SK-N-SH treated with all-trans-retinoic acid at 6 μM for 48 hours (cell line): ENCODE measurements at places on chromosomes 2 and 18.

DNA sequence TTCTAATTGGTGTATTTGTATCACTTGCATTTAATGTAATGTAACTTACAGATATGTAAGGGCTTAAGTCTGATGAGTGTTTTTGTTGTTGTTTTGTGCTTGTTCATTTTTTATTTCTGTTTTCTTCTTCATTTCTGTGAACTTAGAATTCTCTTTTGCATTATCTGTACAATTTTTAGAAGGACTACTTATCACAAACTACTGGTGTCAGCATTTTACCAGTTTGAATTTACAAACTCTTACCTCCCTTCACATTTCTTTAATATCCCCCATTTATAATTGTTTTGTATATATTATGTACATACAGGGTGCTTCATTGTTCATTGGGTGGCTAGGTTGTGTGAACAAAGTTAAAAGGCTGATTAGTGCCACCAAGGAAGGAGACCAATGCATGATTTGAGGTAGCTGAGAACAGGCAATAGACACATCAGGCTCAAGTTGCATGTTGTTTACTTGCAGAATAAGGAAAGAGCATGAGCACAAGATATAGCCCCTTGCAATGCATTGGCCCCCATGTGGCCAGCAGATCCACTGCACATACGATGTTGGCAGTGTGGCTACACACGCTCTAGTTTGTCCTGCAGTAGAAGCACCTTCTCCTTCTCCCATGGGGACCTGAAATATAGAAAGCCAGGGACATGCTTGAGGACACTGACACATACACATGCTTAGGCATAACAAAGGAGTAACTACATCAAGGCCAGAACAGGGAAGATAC, 198.2 kb downstream of the CD8B2 start:
- no peak for ATAC-seq

GRCh38 chr18:77343846-77344510, 94.3 kb downstream of the GALR1 start:
- no peak for ATAC-seq

GRCh38 chr2:95392730-95393455, 9.6 kb upstream of the FAHD2A start:
- ATAC-seq, result no peak

DNA sequence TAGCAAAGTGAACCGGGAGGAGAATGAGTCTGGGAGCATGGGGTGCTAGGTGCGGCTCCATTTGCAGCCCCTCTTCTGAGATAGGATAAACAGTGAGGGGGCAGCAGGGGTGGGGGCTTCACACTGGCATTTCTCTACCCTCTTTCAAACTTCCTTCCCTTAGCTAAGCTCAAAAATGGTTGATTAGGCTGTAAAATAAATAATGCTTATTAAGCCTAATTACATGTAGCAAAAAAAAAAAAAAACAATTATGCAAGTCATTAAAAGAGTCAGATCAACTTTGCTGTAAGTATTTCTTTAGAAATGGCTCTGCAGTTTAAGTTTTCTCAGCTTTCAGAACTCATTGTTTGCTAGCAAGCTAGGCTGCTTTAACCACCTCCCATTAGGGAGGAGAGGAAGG, 182.7 kb upstream of the FBXO11 start:
- ATAC-seq, result no peak

GRCh38 chr2:235533198-235533597, 39.4 kb downstream of the AGAP1 start:
- ATAC-seq, result no peak

DNA sequence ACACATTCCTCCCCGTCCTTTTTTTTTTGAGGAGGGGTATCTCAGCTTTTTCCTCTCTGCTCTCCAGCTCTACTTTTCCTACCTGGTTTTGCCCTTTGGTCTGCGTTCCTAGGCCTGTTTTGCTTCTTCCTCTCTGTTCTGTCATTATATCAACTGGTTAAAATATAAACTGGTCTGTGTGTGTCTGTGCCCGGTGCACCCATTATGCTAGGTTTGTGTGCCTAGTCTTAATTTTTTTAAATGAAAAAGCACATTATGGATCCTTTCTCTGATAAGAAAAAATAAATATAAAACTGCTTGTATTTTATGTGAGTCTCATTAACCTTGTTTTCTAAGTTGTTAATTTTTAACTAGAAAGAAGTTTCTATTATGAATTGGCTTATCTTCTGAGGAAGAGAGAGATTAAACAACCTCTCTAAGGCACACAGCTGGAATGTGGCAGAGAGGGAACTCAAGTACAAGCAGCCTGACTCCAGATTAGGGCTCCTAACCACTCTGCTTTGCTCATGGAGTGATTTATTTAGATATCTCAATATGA, 17.4 kb downstream of the SLC38A11 start:
- ATAC-seq, result no peak

GRCh38 chr2:236215196-236215595, 47.0 kb upstream of the GBX2 start:
- no peak for ATAC-seq

DNA sequence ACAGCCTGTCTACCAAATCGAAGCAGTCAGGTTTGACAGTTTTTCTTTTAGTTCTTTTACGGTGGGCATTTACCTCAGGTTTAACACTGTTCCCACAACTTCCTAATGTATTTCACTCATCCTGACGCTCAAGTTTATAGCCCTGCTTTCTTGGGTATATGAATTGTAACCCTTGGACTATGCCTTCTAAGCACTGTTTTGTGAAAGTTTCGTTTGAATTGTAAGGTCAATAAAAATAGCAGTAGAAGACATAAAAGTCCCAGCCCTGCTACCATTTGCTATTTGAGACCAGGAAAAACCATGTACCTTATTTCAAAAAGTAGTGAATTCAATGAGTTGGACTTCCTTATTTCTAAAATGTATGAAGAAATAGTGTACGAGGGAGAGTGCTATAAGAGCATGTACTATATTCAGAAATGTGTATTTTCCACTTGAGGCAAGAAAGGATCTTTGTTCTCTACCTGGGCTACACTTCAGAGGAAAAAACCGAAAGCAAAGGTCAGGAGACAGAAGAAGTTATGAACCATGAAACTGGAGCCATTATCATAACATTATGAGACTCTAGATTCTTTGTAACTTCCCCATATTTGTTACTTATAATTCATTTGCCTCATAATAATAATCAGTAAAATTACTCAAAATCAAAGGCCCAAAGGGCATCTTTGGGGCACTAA, 1.9 kb upstream of the ZC3H15 start:
- ATAC-seq, result no peak

- ATAC-seq, result no peak
These were observed 129.5 kb downstream of the RND3 start for GRCh38 chr2:150357770-150358467.

DNA sequence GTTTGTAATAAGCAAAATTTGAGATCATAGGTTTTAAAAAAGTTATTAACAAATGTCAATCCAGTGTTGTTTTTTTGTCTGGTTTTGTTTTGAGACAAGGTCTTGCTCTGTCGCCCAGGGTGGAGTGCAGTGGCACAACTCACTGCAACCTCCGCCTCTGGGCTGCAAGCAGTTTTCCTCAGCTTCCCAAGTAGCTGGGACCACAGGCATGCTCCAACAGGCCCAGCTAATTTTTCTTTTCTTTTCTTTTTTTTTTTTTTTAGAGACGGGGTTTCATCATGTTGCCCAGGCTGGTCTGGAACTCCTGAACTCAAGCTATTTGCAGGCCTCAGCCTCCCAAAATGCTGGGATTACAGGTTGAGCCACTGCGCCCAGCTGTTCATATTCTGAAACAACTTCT, 31.3 kb downstream of the GALNT3 start:
- ATAC-seq, result no peak

DNA sequence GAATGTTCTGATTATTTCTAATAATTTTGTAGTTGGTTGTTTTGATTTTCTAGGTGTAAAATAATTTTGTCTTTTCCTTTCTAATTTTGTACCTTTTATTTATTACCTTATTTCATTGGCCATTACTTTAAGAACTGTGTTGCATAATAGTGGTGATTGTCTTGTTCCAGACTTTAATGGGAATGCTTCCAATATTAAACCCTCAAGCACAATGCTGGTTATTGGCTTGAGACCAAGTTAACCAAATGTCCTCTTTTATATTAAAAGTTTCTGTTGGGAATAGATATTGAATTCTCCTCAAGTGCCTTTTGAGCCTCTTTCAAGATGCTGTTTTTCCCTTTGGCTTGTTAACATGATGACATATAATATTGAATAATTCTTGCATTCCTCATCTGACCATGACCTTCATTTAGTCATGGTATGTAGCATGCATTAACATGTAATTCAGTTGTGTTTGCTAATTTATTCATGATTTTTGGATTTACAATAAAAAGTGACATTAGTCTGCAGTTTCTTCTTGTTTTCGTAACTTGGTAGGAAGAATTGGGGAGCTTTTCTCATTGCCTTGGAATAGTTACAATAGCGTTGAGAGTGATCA, 141.7 kb downstream of the DIS3L2 start:
- no peak for ATAC-seq

GRCh38 chr2:31428001-31428418, 13.5 kb upstream of the XDH start:
- peak; percentile 69 for ATAC-seq

DNA sequence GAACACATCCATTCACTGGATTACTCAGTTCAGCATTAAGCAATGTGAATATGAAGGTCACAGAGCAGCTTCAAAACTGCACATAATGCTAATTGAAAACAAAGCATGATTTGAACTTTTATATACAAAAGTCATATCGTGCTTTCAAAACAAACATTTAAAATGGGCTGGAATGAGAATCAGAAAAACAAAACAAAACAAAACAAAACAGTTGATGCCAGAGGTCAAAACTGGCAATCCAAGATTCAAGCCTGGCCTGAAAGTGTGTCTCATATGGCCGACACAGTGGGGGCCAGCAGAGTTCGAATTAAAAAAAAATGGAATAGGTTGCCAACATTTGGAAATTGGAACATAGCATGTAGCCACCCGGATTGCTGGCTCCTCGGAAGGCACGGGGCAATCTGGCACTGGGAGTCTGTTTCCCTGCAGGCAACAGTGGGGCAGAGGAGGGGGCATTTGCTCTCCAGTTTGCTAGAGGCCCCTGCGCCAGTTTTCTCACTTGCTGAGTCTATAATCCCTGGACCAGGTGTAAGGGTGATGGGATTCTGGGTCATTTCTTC, 294.4 kb downstream of the ZNF521 start:
- no peak for ATAC-seq

DNA sequence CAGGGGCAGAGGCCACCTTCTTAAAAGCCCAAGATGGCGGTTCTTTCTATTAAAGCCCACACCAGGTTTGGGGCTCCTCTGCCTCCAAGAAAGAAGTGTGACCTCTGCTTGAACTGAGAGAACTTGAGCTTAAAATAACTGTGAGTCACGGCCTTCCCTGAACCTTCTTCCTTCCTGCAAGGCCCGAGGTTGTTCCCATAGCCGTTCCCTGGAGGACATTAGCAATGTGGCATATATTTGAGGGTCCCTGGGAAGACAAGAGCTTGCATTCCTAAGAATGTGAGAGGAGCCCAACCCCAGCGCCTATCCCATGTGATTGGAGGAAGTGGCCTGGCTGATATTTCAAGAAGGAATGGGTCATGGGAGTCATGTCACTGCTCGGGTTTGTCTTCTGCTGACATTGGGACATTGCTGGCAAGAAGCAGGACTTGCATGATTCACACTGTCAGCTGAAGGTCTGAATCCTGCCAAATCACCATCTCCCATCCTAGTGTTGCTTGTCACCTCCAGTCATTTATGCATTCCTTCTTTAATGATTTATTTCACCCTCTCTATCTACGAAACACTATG, 168.1 kb downstream of the TRIB2 start:
- peak; percentile 86 for ATAC-seq

DNA sequence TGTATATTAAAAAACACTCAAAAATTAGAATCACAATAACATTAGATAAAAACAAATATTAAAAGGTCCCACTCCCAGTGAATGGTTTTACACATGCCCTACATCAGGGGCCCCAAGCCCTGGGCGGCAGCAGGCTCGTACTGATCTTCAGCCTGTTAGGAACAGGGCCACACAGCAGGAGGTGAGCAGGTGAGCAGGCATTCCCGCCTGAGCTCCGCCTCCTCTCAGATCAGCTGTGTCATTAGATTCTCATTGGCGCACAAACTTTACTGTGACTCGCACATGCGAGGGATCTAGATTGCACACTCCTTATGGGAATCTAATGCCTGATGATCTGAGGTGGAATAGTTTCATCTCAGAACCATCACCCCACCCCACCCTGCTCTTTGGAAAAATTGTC, 74.2 kb downstream of the MBD2 start:
- no peak for ATAC-seq

- ATAC-seq, result no peak
These were observed 61.8 kb upstream of the ARL4C start for GRCh38 chr2:234558642-234559041.

GRCh38 chr2:124258140-124258880, 233.2 kb downstream of the CNTNAP5 start:
- no peak for ATAC-seq

DNA sequence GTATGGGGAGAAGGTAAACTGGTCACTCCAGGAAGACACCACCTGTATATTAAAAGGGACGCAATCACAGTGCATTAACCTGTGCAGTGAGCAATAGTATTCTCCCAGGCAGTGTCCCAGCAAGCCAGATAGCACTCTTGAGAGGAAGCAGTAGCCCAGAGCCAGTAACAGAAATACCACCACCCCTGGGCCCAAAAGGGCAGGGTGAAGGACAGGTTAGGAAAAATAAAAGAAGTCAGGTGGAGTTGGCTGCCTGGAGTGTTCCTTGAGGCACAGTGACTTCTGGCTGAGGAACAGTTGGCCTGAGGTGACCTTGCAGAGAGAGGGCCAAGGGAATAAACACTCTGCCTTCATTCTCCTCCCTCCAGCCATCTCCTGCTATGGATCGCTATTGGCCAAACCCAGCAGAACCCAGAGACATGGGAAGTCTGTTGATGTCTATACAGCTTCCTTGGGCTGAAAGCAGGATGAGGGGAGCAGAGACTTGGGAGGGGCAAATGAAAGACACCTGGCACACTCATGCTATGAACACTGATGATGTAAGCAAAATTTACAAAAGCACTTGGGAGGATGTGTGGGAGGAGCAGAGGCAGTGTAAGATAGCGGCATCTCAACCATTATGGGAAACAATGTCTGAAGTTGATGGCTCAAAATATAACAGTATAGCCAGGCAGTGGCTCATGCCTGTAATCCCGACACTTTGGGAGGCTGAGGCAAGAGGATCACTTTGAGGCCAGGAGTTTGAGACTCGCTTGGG, 7.5 kb downstream of the C18orf32 start:
- no peak for ATAC-seq

DNA sequence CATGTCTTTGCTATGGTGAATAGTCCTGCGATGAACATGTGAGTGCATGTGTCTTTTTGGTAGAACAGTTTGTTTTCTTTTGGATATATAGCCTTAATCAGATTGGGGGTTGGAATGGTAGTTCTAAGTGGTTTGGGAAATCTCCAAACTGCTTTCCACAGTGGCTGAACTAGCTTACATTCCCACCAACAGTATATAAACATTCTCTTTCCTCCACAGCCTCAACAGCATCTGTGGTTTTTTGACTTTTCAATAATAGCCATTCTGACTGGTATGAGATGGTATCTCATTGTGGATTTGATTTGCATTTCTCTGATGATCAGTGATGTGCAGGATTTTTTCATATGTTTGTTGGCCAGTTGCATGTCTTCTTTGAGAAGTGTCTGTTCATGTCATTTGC, 112.2 kb upstream of the SESTD1 start:
- ATAC-seq, result no peak
